ENCODE measurements at places on chromosomes 2 and 18.

GRCh38 chr2:210660751-210661150 lies 104.4 kb downstream of the CPS1 start:
- DNase-seq, result no peak

GRCh38 chr2:67790622-67791021 lies 272.2 kb downstream of the C1D start:
- DNase-seq, result no peak

GRCh38 chr2:96082211-96083063 lies 33.9 kb downstream of the ADRA2B start:
- no peak for DNase-seq

- DNase-seq, result no peak
These were observed 31.3 kb downstream of the PLB1 start for GRCh38 chr2:28527196-28527595.

DNA sequence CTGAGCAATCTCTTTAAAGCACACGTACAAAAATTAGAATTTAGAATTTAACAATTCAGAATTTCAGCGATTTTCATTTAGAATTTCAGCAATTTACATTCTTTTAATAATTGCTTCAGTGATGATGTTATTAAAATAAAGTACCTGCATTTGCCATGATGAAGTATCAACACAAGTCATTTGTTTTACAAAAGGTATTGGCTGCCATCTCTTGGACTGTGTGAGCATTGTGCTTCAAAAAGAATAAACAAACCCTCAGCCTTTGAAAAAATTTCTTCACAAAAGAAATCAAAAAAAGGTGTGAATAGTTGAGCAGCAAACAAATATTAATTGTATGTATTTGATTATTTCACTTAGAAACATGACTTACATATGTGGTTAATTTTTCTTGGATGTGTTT lies 27.1 kb upstream of the ZC3H15 start:
- DNase-seq, result no peak

DNA sequence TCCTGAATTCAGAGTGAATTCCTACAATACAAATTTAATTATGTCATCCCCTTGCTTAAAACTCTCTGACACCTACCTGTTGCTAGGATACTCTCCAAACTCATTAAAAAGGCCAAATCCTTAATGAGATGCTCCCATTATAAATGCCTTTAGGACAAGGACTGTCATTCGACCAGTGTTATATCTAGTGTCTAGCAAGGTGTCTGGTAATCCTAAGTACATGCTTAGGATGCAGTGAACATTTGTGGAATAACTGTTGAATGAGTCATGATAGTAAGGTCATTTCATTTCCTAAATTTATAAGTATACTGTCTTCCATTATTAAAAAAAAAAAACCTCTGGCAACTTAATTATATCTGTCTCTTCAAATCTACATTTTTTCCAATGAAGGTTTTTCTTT lies 588.9 kb upstream of the NRXN1 start:
- no peak for DNase-seq

DNA sequence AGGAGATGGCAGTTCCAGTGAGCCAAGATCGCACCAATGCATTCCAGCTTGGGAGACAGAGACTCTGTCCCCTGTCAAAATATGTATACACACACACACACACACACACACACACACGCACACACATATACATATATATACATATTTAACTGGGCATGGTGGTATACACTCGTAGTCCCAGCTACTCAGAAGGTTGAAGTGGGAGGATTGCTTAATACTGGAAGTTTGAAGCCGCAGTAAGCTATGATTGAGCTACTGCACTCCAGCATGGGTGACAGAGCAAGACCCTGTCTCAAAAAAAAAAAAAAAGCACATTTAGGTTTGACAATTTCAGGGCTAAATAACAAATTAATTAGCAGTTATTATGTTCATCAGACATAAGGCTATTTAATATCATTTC lies 36.0 kb upstream of the ATIC start:
- DNase-seq, result no peak

DNA sequence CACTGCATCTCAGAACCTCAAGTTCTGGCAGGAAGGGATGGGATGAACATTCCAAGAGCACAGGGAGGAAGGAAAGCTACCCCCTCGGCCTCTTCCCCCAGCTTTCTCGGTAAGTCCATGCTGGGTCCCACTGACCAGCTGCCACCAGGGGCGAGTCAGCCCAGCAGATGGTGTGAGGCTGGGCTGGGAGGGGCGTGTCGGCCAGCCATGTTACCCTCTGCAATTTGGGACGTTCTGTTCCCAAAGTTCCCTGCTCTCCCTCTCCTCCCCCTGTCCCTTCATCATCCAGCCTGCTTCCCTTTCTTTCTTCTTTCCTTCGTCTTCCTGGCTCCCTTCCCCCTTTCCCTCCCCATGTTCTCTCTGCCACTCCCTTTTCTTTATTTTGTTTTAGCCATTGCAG lies 74.3 kb upstream of the TNP1 start:
- no peak for DNase-seq

DNA sequence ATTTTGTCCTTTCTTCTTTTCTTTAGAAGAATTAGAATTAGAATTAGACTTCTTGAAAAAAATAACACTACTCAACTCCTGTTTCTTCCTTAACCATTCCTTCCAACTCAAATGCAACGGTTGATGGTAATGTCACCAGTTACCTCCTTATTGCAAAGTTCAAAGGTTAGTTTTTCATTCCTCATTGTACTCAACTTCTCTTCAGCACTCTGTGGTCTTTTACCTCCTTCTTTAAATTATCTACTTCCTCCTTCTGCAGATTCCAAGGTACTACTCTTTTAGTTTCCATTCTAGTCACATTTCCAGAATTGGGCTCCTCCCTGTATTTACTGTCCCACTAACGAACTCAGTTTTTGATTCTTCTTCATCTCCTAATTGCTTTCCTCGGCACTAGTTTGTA lies 700.7 kb downstream of the SATB2 start:
- no peak for DNase-seq

DNA sequence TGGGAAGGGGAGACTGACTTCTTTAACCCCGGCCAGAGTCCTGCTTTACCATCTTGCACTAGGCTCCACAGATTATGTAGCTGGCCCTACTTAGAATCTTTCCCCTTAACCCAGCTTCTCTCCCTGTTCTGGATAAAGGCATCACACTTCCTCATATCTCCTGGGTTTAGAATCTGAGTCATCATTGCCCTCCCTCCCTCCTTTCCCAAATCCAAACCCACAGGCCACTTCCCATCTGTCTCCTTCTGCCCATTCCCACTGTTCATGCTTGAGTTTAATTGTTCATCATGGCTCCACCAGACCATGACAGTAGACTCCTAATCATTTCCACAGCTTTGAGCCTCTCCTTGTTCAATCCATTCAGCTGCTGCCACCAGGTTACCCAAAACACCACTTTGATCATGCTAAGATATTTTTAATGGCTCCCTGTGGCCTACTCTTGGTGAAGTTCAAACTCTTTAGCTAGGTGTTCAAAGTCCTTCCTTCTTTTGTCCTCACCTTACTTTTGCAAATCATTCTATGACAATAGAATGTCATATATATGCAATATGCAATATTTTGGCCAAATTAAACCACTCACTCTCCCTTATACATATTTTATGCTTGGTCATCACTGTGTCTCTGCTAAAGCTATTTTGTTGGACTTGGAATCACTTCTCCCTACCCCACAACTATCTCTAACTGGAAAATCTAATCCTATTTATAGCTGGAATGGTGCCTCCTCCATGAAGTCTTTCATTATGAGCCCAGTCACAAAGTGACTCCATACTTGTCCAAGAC lies 5.5 kb downstream of the PDE11A start:
- DNase-seq, result no peak

- no peak for DNase-seq
These were observed 4.5 kb downstream of the RETREG2 start for GRCh38 chr2:219182331-219183150.

- no peak for DNase-seq
These were observed 508.8 kb downstream of the ZEB2 start for GRCh38 chr2:144011098-144011497.

- DNase-seq, result no peak
These were observed 7.4 kb upstream of the GPR17 start for GRCh38 chr2:127638361-127639110.

DNA sequence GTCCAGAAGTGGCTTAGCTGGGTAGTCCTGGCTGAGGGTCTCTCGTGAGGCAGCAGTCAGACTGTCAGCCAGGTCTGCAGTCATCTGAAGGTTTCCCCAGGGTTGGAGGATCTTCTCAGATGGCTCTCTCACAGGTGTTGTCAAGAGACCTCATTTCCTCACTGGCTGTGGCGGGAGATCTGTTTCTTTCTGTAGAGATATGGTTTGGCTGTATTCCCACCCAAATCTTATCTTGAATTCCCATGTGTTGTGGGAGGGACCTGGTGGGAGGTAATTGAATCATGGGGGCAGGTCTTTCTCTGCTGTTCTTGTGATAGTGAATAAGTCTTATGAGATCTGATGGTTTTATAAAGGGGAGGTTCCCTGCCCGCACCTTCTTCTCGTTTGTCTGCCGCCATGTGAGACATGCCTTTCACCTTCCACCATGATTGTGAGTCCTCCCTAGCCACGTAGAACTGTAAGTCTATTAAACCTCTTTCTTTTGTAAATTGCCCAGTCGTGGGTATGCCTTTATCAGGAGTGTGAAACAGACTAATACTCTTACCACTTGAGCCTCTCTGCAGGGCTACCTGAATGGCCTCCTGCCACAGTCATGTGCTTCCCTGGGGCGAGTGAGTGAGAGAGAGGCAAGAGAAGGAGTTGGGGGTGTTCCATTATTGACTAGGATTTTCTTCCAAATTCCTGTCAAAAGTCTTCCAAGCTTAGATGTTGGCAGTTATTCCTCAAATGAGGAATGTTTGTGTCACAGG lies 23.6 kb downstream of the MALT1 start:
- DNase-seq, result no peak

DNA sequence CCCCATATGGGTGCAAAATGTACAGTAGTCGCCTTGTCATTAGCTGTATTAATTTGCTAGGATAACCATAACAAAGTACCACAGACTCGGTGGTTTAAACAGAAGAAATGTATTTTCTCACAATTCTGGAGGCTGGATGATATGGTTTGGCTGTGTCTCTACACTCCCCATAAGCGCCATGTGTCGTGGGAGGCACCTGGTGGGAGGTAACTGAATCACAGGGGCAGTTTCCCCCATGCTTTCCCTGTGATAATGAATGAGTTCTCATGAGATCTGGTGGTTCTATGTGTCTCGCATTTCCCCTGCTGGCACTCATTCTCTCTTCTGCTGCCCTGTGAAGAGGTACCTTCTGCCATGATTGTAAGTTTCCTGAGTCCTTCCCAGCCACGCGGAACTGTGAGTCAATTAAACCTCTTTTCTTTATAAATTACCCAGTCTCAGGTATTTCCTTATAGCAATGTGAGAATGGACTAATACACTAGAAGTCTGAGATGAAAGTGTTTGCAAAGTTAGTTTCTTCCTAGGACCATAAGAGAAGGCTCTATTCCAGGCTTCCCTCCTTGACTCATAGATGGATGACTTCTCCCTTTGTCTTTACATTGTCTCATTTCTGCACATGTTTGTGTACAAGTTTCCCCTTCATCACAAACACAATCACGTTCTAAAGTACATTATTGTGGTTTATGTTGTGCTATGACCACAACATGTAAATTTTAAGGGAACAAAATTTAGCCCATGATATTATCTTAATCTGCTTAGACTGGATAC lies 1442.6 kb downstream of the SUCLG1 start:
- DNase-seq, result no peak

DNA sequence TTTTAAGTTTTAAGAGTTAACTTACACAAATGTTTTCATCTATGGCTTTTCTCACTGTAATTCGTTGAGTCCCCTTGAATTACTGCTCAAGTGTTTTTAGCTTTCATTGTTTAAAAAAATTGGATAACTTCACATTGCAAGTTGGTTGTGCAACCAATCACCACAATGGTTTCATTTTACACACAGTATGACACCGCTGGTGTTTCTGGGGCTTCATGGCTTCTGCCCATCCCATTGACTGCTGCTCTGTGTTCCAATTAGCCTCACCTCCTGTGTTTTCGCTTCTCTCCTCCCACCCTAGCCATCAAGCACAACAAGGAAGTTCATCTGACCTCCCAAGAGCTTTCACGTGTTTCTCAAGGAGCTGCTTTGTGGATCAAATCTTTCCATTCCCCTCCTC lies 199.1 kb upstream of the CHAC2 start:
- no peak for DNase-seq

DNA sequence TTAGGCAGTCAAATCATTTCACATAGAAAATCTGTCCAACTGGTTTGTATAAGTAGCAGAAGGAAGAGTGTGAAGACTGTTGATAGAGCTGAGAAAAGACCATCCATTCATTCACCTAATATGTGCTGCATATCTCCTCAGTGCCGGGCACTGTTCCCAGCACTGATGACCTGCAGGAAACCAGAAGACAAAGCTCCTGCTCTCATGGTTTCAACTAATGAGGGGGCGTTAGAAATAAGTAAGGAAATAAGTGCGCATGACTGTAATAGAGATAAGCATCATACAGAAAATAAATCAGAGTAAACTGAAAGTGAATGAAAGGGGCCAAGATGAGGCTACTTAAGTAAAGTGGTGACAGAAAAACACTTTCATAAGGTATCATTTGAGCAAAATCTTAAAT lies 427.5 kb upstream of the CDH20 start:
- no peak for DNase-seq

- no peak for DNase-seq
These were observed 287.1 kb upstream of the ID2 start for GRCh38 chr2:8394569-8395359.

DNA sequence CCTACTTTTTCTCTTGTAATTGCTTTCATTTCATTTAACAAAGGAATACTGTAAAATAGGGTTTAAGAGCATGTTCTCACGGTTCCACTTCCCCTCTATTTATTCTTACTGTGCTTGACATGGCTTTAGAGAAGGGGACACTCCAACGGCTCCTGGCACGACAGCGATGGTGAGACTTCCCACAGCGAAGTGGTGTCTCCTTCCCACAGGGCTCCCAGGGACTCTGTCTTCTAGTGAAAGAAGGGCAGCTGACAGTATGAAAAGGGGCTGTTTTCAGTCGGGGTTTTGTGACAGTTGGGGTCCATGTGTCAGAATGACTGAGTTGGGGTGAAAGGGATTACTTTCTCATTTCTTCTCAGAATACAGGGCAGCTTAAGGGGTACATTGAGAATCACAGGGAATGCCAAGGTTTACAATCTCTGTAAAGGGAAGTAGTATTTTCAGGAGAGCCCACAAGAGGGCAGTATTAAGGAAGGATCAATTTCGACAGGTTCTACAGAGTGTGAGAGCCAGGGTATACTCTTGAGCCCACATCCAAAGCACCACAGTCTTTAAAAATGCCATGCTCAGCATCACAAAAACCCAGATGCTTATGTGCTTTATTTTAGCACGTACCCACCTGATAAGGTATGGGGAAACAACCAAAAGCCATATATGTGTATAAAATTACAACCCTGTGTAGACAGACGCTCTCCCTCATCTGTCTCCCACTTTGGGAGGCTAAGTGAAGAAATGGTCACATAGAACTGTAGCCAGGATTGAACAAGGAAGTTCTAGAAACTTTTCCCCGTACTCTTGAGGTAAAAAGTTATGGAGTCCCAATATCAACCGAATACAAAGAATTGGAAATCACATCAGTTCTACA lies 31.3 kb upstream of the RAPGEF4 start:
- no peak for DNase-seq

GRCh38 chr2:55133467-55134315 lies 83.4 kb upstream of the RTN4 start:
- DNase-seq, result peak; percentile 51

- DNase-seq, result no peak
These were observed 99.6 kb upstream of the RIOK3 start for GRCh38 chr18:23353459-23353858.

GRCh38 chr2:193695367-193695766 lies 1500.6 kb upstream of the TMEFF2 start:
- DNase-seq, result no peak

GRCh38 chr18:68724021-68724420 lies 9.1 kb upstream of the TMX3 start:
- no peak for DNase-seq

All from caudate nucleus (tissue), 63 donors.